ENCODE measurements at places on chromosomes 3 and 15.
A peak's percentile ranks its signal among the peaks of the same experiment; 100 is the strongest.

- DNase-seq: no peak
These were observed 73.8 kb downstream of the TLE3 start for GRCh38 chr15:70023769-70024491.

- no peak for DNase-seq
These were observed 178.8 kb downstream of the PDCD6IP start for GRCh38 chr3:33977227-33977626.

- DNase-seq: no peak
These were observed 39.8 kb upstream of the SGO1 start for GRCh38 chr3:20225769-20226168.

- no peak for DNase-seq
These were observed 52.3 kb upstream of the CNOT10 start for GRCh38 chr3:32632533-32633265.

GRCh38 chr3:109696932-109697331, 359.6 kb upstream of the DPPA4 start:
- DNase-seq: no peak

- DNase-seq: peak; percentile 5
These were observed 22.6 kb downstream of the WHAMM start for GRCh38 chr15:82831894-82832600.

DNA sequence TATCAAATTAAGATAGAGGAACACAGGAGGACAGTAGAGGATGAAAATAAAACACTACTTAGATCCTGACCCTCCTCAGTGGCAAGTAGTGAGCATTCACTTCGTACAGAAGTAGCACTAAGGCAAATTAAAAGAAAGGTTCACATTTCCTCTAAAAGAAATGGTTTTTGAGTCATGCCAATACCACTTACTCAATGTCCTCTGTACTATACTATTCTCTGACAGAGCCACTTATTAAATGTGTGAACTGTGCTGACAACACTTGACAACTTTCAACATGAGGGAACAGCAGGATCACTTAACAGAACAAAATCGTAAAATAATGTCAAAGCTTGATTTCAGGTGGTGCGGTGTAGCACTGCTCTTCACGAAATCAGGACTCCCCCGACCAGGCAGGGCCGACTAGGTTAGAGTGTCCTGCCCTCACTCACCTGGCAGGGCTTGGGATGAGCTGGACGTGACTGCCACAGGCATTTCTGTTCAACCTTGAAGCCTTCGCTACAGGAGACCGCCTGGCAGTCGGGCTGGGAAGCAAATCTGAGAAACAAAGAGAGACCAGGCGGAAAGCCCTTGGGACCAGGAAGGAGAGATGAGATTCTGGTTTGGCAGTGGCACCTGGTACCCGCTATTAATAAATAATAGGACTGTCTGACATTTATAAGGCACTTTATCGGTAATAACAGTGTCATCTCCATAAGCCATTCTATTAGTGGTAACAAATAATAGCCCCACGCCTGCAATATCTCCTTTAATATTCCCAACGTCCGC, 611 bp upstream of the SLC27A2 start:
- no peak for DNase-seq

DNA sequence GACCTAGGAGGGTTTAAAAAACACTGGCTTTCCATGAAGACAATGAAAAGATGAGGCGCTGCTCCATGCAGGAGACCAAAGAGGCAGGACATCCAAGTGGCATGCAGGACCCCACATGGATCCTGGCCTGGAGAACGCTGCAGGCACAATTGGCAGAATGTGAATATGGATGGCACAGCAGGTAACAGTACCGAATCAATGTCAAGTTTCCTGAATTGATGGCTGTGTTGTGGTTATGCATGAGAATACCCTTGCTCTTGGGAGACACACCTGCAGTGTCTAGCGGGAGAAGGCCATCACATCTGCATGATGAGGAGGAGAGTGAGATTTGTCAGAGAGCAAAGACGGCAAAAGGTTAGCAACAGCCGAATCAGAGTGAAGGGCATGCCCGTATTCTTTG, 74.3 kb upstream of the SEC13 start:
- no peak for DNase-seq

GRCh38 chr15:84797801-84798200, 19.4 kb upstream of the ALPK3 start:
- DNase-seq: no peak

DNA sequence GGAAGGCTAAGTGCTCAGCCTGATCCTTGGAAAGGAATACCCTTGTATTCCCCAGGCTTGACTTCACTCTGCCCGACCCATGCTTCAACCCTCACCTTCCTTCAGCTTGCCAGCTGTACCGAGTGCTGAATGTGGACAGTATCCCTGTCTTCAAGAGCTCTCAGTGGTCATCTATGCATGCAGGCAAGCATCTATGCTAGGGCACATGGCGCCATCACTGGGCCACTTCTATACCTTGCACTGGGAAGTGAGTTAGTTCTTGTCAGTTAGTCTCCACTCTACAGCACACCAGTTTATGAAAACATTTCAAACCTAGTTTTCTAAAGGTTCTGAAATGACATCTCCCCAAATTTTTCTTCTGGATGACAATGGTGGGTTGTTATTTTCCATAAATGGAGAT, 82.0 kb upstream of the MYRIP start:
- no peak for DNase-seq

- DNase-seq: no peak
These were observed 40.1 kb downstream of the SGO1 start for GRCh38 chr3:20145874-20146273.

GRCh38 chr15:86001200-86001599, 78.5 kb upstream of the AGBL1 start:
- no peak for DNase-seq

DNA sequence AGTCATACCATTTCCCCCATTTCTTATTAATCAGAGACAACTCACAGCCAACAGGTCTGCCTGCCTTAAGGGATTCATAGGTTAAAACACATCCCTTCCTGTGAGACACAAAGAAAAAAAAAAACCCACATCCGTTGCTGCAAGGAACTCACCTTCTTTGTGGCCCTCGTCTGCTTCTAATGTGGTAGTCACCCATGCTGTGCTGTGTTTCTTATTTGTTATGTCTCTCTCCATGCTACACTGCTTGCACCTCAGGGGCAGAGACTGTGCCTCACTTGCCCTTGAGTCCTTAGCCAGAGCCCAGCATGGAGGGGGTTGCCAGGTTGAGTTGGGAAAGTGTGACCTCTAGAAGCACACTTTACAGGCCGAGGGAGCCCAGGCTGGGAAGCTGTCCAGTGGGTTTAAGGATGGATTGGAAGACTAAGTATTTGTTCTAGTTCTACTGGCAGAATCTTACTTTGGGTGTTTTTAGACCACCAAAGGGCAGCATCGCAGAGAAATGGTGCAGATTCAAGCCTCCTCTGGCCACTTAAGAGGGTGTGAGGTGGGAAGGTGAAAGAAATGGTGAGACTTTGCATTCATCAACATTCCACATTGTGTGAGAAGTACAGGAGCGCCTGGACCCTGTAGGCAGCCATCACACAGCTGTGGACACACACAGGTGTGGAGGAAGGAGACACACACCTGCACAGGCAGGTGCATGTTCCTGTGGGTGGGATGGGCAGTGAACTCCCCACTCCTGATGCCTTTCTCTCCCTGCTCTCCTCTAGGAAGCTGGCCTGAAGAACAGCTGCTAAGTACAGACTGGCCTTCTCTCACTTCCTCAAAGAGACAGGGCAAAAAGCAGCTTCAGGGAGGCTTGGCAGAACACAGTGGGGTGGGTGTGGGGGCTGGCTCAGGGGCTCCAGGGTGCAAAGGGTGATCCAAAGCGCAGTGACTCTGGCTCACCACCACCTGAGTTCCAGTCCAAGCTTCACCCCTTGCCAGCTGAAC, 48.8 kb downstream of the GLB1 start:
- DNase-seq: no peak

DNA sequence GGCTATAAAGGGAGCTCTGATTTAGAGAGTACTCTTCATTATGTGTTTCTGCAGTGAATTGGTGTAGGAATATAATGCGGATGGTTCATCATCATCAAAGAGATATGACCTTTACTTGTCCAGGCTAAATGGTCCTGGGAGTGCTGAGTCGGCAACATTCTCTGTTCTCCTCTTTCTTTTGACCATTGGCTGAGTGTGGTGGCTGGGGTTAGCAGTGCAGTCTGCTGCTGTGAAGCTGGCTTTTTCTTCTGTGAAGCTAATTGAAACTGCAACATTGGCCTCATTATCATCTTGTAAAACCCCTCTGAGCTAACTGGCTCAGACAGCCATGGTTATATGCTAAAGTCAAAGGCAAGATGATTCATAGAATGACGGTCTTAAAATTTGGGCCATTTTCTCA, 83.8 kb downstream of the THRB start:
- DNase-seq: no peak

DNA sequence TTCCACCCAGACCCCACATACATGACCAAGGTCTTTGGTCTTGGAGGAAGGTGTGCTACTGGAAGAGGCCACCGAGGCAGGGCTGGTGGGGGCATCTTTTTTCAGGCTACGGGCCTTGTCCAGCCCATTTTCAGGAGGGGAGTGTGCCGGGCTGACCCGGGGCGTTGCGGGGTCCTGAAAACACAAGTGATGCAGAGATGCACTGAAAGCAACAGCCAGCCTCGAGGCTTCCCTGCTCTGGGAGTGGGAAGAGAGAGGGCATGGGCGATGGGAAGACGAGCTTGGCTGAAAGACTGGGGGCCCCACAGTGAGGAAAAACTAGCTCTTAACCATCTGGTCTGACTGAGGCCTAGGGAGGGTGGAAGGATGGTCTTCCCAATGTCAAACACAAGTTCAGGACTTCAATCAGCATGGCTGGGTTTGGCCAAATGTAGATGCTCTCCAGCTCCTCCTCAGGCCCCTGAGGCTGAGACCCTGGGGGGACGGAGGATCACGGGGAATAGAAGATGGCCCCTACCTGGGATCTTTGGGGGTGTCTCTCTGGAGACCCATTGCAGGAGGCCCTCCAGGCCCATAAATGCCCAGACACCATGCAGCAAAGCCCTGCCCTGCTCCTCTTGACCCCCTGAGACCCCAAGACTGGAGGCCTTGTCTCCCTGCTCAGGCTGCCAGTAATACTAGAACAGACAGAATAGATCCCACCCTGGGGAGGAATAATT, 38.9 kb downstream of the TLE3 start:
- DNase-seq: no peak

DNA sequence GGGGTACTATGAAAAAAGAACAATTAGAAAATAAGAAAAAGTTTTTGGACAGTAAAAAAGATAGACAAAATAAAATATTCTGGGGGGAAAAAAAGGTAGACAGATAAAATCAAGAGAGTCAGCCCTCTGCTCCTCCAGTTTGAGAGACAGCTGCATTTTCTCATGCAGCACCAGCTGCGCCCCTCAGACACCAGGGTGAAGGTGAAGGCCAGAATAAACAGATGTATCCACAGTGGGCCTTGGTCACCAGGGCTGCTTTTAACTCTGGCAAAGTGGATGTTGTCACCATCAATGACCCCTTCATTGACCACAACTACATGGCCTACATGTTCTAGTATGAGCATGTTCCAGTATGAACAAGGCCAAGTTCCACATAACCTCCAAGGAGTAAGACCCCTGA, 13.9 kb upstream of the RNF7 start:
- no peak for DNase-seq

GRCh38 chr15:93997071-93997658, 234.2 kb upstream of the MCTP2 start:
- peak; percentile 25 for DNase-seq

DNA sequence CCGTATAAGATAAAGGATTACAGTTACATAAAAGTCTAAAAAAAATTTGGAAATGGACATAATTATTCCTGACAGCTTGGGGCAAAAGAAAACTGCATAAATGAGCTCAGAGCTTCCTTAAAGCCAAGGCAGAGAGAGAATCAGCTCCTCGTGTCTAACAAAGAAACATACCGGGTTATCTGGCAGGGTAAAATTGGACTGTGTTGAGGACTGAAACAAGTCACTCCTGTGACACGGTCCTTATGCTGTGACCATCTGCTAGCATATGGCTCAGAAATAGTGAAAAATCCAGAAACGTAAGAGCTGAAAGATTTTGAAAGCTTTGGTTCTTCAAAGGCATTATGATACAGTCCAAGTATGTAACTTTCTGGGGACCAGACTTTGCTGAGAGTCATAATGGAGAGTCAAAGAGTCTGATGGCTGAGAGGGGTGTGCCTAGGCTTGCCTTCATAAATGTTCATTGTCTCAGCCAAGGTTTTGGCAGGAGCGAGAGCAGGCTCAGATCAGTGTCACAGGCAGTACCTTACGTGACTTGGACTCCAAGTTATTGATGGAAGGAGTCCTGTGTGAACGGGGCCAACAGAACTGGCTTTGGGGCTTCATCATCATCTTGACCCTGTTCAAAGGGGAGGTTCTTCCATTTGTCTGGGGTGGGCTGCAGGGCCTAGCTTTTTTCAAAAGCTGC, 12.5 kb downstream of the MAP6D1 start:
- no peak for DNase-seq

DNA sequence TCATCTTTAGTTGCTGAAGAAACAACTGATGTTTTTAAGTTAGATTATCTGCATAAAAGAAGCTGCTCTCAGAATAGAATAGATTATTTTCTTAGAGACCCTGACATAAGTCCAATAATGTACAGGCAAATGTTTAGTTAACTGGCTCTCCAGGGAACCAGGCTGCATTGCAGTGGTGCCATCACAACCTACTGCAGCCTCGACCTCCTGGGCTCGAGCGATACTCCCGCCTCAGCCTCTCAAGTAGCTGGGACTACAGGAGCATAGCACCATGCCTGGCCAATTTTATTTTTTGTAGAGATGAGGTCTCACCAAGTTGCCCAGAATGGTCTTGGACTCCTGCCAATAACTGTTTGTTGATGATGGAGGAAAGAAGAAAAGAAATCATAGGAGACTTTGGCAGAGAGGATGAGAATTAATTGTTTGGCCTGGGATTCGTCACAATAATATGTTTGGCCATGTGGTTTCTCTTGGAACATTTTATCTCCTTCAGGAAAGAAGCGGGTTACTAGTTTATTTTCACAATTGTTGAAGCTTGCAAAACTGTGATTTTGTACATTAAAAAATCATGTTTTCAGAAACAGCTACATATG, 429.2 kb downstream of the CADM2 start:
- DNase-seq: no peak

GRCh38 chr3:155292133-155292532, 1.4 kb downstream of the STRIT1 start:
- no peak for DNase-seq

DNA sequence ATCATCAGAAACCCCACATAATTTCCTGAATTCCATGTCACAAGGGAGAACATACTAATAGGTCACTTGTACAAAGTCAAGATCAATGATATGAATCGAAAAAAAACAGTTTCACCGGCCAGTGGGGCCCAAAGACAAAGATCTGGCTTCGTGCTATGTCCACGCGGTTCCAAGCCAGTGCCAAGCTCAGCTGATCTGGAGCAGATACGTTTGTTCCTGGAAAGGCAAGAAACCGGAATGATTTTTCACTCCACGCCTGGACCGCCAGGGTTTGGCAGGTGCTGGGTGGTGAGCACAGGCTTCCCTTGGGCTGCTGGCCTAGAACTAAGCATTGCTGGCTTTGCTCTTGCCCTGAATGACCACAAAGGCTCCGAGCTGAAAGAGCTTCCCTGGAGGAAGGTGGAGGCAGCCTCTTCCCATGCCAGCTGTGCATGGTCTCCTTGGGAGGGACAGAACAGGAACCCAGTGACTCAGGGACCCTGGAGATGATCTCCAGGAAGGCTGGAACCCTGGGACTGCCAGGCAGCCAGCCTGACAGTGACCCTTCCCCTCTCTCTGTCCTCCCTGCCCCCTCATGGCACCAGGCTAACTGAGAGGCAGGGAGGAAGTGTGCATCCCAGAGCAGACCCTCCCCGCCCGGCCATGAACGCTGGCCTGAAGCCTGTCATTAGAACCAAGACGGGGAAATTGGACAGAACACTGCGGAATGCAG, 40.9 kb downstream of the TRPM1 start:
- DNase-seq: no peak

- no peak for DNase-seq
These were observed 193.7 kb downstream of the TCF12 start for GRCh38 chr15:57112178-57112577.

Data from GM13977 (cell line).